Progenitor cell of endocrine pancreas (in vitro differentiated cells): ENCODE measurements at places on chromosomes 5 and 9. TPM values are rescaled to one million over a fixed set of nuclear protein-coding genes. Genes with fewer than 3 reads are reported as not detected.

DNA sequence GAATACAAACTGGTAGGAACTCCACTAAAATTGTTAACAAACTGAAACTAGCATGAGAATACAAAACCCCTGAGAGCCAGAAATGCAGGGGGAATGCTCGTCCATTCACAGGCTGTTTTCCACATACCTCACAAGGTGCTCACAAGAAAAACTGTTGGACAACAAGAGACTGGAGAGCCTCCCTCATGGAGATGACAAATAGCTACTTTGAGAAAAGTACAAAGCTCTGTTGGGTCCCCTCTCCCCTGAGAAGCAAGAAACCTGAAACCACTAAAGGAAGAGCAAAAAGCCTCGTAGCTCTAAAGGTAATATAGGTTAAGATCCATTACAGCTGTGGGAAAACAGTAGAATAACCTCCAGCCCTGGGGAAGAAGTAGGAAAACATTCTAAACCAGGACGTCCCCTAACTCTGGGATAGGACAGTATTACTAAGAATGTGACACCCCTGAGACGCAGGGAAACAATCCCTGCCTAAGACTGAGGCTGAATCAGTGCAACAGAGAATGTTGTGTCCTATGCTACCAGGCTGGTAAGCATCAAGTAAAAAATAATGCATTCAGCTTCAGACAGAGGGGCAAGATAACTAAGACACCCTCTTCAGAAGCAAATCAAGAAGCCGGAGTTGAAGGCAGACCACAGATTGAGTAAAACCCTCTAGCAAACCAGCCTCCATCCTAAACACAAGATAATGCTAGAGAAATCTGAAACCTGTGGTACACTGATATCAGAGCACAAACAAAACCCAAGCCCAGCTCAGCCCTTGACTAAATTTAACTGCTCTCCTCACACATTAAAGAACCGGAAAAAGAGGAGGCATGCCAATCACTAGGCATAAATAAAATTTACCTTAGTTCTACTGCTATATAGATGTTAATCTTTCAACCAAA, 160.2 kb downstream of the SSBP2 start:
- no peak for DNase-seq

- DNase-seq, result no peak
Observed at GRCh38 chr9:109556786-109557185, 58.7 kb upstream of the PTPN3 start.

- DNase-seq, result no peak
Observed at GRCh38 chr5:66629446-66629845, 33.3 kb downstream of the MAST4 start.

- DNase-seq, result no peak
Observed at GRCh38 chr5:142537938-142538337, 148.0 kb downstream of the FGF1 start.

GRCh38 chr5:8561854-8562253, 692.9 kb downstream of the MTRR start:
- DNase-seq, result no peak

DNA sequence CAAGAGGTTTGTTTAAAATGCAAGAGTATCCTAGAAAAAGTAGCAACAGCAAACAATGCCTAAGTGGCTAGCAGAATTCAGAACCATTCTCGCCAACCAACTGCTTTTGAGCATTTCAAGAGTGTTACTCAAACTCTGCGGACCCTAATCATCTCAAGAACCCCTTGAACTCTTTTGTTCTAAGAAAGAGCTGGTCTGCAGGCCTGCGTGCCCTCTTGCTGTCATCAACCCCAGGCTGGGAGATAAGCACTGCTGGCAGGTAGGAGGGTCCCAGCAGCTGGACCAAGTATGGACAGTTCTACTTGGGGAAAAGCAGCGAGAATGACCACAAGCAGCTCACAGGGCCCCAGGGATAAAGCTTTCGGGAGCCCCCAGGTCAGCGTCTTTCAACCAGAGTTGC, 38.3 kb downstream of the MYO10 start:
- DNase-seq, result no peak

- no peak for DNase-seq
Observed at GRCh38 chr5:50325237-50325832, 115.8 kb downstream of the EMB start.

DNA sequence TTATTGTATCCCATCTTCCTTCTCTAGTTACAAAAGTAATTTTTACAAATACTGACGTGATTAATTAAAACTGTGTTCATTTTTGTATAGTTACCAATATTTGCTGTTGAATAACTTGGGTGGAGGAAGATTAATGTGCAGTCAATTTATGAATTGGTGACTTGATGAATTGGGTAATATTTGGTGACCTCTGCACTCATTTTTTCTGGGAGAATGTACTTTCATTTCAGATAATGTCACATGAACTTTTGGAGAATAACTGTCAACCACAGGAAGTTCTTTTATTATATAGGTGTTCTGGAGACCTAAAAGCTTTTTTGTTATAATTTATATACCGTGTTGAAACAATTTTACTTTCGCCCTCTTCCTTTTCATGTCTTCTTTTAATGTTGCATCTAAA, 26.4 kb upstream of the FKTN start:
- no peak for DNase-seq

DNA sequence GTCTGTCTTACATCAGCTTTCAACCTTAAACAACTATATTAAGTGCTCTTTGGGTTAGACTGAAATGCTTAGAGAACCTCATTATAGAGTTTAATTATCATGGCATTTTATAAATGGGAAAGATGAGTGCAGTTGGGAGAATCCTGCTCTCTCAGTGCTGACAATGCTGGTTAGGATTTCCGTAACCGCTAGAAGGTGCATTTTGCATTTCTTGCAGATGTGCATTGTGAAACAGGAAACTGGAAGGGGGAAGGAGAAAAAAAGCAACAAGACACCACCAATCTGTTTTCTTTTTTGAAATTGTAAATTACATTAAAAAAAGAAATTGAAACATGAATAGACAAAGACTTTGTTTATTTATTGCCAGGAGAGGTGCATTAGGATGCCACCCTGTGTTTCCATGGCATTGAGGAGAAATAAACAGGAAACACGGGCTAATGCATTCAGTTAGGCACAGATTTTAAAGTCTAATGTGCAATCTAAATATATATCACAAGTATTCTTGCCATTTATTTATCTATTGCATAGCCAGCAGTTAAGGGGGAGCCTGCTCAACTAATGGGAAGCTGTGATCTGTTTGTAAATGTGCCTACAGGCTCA, 478.9 kb downstream of the PSAT1 start:
- no peak for DNase-seq

DNA sequence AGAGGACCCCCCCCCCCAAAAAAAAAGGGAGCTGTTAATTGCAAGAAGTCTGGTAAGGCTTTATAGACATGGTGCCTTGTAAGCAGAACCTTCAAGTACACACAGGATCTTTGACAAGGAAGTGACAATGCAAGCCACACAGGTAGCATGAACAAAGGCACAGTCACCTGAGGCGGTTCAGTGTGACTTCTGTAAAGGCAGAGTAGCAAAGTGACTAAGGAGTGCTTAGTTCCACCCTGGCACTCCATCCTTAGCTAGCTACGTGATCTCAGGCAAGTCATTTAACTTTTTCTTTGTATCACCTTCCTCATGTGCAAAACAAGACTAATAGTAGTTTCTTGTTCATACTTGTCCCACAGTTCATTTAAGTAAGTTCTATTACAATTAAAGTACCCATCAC, 282.0 kb downstream of the PRELID2 start:
- no peak for DNase-seq

GRCh38 chr9:33172256-33173238, 5.4 kb upstream of the B4GALT1 start:
- no peak for DNase-seq

- no peak for DNase-seq
Observed at GRCh38 chr5:52204310-52204709, 583.4 kb upstream of the ITGA1 start.

GRCh38 chr9:107721705-107722245, 232.2 kb upstream of the KLF4 start:
- DNase-seq, result no peak

DNA sequence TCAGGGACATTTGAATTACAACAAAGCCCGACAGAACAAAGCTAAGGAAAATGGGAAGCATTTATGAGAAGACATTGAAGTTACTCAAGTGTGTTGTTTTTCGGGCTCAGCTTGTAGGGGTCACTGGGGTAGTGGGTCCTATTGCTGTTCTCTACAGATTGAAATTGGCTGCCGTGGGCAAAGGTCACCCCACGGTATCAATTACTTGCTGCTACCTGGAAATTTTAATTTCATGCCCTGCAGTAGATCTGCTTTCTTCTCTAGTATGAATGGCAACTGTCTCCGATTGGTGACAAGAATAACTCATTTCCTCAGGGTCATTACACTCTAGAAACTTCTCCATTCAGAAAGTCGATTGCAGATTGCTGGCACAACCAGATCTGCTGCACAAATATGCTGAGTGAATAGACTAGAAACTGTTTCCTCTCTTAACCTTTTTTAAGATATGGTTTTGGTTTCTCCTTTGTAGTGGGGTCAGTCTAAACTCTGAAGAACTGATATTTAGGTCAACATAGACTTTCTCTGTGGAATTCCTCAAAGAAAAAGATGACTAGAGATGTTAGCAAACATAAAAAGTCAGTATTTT, 454.1 kb downstream of the ARHGEF28 start:
- DNase-seq, result no peak

DNA sequence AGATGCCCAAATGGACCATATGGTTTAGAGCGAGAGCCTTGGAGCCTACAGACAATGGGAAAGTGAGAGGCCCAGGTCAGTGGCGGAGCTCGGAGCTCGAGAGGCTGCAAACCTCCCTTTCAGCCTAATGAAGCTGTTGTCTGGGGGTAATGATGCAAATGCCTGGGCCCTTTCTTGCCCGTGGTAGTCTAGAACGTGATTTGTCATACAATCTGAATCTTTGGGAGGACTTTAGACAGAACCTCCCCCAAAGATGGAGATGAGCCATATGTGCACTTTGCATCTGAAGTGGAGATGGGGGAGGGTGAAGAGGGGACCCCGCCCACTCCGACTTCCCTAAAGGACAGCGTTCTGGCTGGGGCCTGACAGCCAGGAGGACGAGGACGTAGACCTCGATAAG, 10.3 kb upstream of the NEUROG1 start:
- no peak for DNase-seq

- no peak for DNase-seq
Observed at GRCh38 chr9:89807682-89808075, 202.9 kb downstream of the GADD45G start.

GRCh38 chr9:112833081-112833480, 57.6 kb downstream of the SLC46A2 start:
- no peak for DNase-seq

DNA sequence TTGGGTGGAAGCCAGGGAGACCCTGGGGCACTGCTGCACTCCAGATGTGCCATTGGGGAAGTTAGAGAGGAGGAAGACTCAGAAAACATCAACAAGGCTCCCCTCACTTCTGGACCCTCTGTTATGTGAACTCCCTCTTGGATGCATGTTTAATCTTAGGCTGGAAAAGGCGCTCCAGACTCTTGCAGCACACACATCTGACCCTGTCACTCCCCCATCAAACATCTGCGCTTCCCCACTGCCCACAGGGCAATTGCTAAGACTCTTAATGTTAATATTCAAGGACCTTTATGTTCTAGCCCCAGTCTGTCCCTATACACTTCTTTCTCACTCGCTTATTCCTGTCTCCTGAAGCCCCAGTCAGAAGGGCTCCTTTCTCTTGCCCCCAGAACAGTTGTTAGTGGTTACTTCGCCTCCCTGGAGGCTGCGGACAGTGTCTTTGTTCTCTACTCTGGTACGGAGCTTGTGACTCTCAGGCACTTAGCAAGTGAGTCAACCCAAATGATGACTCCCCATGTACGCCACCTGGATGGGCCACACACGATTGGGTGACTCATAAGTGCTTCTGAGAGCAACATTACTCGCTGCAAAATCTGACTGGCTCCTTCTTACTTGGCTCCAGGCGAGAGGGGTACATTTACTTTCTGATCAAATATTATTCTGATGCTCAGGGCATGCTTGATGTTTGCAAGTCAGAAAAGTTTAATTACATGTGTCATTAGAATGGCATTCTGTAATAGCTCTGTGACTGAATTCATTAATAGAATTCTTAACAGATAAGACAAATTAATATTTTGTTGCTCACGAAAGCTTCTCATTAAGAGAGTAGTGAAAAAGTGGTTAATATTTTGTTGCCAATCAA, 193.6 kb downstream of the HSPA4 start:
- no peak for DNase-seq

DNA sequence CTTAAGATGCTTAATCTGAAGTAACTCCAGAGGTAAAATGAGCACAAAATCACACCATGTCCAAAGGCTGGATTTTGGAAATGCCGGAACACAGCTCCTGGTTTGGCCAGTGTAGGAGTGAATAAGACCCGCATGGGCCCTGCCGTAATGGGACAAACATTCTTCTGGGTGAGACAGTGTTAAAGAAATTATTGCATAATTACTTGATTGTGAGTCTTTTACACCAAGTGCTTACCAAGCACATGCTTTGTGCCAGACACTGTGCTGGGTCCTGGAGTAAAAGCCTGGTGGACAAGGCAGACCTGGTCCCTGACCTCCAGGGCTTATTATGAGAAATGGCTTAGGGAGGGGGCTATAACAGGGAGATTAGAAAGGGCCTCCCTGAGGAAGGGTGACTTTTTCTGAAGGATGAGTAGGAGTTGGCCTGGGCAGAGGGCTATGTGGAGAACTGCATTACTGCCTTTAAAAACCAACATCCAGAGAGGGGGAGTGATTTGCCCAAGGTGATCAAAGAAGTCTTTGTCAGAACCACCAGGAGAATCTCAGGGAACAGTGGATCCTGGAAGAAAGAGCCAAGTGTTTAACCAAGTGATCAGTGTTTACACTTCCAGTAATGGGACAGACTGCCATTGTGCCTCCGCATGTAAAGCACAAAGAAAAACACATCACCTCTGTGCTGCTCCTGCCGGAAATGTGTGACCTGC, 3.5 kb downstream of the PDE6A start:
- no peak for DNase-seq

The SLC22A5 gene
- total RNA-seq, result 14.3 and 14.7 TPM in 2 replicates

The GABRB2 gene
- 3.5 and 3.8 TPM in 2 replicates for total RNA-seq

The BRINP1 gene
- total RNA-seq, result 0.79 and 1.1 TPM in 2 replicates

The PLK2 gene
- 53.4 and 66.9 TPM in 2 replicates for total RNA-seq

The KIF4B gene
- total RNA-seq, result not detected in 2 replicates

The DNAJC25 gene
- 7.5 and 8.5 TPM in 2 replicates for total RNA-seq
